ENCODE measurements at places on chromosomes 1 and 21. TPM values are rescaled to one million over a fixed set of nuclear protein-coding genes. Genes with fewer than 3 reads are reported as not detected.
A peak's percentile ranks its signal among the peaks of the same experiment; 100 is the strongest.

The RAB25 gene
- total RNA-seq, result 138 TPM

GRCh38 chr1:160797271-160797709 lies 1.3 kb downstream of the LY9 start:
- no peak overlapping the region for H3K27ac ChIP-seq
- H3K4me1 ChIP-seq, result no peaks in the 10 kb centered on the region
- no peak overlapping the region for H3K4me3 ChIP-seq
- no peaks in the 10 kb centered on the region for H3K27me3 ChIP-seq
- H3K36me3 ChIP-seq, result no peaks in the 10 kb centered on the region

DNA sequence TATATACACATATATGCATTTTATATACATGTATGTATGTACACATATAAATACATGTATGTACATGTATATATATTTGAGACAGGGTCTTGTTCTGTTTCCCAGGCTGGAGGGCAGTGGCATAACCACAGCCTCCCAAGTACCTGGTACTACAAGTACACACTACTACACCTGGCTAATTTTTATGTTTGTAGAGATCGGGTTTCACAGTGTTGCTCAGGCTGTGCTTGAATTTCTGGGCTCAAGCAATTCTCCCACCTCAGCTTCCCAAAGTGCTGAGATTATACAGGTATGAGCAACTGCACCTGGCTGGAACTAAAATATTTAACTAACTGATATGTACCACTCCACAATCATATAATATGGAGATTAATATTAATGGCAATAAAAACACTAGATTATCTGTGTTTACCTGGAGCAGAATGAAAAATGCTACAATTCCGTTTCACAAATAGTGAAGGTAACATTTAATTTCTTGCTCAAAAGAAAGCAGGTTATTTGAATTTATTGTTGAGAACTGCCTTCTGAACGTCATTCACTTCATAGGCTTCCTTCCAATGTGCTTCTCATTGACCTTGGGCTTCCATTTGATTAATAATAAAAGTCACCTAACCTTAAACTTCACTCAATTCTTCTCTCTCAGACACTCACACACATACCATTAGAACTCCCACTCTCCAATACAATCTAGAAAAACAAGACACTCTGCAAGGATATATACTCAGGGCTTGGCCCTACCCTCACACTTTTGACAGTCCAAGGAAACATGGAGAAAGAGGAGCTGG lies 57.0 kb downstream of the PTGER3 start:
- no peaks in the 10 kb centered on the region for H3K4me1 ChIP-seq
- H3K27ac ChIP-seq, result no peak overlapping the region
- no peaks in the 10 kb centered on the region for H3K27me3 ChIP-seq
- DNase-seq, result no peak

The PI4KB gene
- total RNA-seq, result 52.7 TPM

- H3K27me3 ChIP-seq, result no peaks in the 10 kb centered on the region
- H3K4me3 ChIP-seq, result no peak overlapping the region
- no peaks in the 10 kb centered on the region for H3K4me1 ChIP-seq
- H3K36me3 ChIP-seq, result no peaks in the 10 kb centered on the region
- DNase-seq, result no peak
- H3K27ac ChIP-seq, result no peak overlapping the region
Observed at GRCh38 chr21:39196838-39197237, 13.6 kb upstream of the PSMG1 start.

GRCh38 chr21:44301141-44301540 lies 1.3 kb downstream of the PFKL start:
- H3K4me1 ChIP-seq, result peaks cover 34% of the 10 kb centered on the region
- H3K4me3 ChIP-seq, result peak overlapping the region; percentile 86
- H3K27ac ChIP-seq, result no peak overlapping the region
- peaks cover 2% of the 10 kb centered on the region for H3K36me3 ChIP-seq
- DNase-seq, result no peak

Data from Caco-2 (cell line).